ENCODE measurements at places on chromosomes 2 and 18.

- DNase-seq = no peak
Observed at GRCh38 chr2:30287190-30287840, 56.0 kb downstream of the LBH start.

- DNase-seq = peak; percentile 74
Observed at GRCh38 chr18:37701967-37702366, 136.4 kb upstream of the CELF4 start.

DNA sequence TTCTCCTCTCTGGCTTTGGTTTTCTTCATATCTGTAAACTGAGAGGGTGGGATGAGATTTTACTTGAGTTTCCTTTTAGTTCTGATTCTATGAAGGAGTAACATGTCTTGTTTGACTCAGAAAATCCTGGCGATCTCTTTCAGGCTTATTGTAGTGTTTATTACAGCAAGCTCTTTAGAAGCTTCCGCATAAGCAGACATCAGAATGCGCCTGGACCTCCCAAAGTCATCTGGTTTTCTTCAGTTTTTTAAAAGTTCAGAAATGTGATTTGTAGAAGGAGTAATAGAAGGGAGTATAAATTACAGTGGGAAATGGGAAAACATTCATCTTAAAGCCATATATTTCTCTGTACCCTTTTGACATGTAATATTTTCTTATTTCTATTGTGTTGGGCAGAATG lies 68.4 kb downstream of the EML6 start:
- DNase-seq = no peak

- no peak for DNase-seq
Observed at GRCh38 chr2:96655526-96655925, 13.0 kb downstream of the FER1L5 start.

DNA sequence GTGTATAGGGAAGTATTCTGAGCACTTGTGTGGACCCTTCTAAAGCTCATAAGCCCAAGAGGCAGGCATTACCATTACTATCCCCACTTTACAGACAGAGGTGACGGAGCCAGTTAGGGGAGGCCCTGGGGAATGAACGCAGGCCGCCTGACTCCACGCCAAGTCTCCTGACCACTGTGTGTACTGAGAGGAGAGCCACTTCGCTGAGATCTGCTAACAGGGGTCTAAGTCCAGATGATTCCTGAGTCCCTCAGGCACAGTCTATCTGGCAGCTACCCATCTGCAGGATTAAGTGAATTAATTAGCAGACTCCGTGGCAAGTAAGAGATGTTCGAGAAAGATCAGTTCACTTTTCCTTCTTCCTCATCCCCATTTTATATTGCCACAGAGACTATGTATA lies 13.7 kb downstream of the CYB5A start:
- DNase-seq = no peak

DNA sequence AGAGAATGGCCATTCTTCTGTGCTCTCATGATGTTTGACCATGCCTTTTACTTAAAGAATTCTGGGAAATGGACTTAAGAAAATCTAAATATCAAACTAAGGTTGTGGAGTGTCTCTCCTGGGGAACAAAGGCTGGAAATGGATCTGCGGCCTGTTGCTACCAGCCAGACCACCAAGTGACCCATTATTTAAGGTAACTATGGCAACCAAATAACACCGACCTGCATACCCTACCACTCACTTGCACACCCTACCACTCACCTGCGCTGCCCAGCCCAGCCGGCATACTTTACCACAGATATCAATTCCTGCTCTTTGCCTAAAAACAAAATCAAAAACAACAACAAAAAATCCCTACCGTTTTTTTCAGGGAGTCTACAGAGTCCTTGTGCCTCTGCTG lies 203.2 kb downstream of the NBAS start:
- no peak for DNase-seq

DNA sequence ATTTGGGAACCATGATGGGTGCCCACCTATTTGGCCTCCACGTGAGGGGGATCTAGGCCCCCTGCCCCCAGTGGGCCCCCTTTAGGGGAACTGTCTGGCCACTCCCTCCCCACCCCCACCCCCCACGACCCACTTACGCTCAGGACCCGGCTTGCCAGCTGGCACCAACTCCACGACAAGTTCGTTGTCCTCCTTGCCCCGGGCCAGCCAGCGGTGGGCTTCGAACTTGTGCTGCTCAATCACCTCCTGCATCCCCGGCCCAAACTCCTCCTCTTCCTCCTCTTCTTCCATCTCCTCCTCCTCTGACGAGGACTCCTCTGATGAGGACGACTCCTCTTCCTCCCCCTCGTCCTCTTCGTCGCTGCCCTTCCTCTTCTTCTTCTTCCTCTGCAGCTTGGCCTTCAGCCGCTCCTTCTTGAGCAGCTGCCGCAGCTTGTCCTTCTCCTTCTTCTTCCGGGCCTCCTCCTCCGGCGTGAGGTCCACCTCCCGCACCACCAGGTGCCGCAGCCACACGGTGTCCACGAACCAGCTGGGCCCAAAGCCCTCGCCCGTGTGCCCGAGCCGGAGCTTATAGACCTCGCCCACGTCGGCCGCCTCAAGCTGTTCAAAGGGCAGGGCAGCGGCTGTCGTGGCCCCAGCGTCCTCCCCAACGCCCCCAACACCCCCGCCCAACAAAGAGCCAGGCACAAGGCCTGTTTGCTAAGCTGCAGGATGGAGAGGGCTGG lies 96.9 kb downstream of the LOXHD1 start:
- DNase-seq = no peak

- DNase-seq = no peak
Observed at GRCh38 chr18:69109686-69110085, 291.0 kb upstream of the DOK6 start.

GRCh38 chr2:33372940-33373553 lies 103.4 kb upstream of the RASGRP3 start:
- peak; percentile 65 for DNase-seq

DNA sequence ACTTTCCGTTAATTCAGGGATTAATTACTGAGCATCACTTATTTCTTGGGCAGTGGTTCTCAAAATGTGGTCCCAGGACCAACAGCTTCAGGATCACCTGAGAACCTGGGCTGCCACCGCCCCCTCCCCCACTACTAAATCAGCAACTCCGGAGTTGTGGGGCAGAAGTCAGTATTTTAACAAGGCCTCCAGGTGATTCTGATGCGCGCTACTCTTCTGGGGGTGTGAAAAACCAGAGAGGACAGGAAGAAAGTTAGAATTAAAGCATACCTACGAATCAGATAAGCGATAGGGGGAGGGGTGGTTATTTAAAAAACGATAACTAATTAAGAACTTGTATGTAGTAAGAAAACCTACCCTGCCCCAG lies 319 bp downstream of the ZSCAN30 start:
- DNase-seq = no peak

- no peak for DNase-seq
Observed at GRCh38 chr2:218607436-218608115, at the start of gene PLCD4. Gene PLCD4, plus strand, starts transcription at chr2:218607899. Its CDS starts 7,841 bp downstream, at chr2:218615740.

- DNase-seq = no peak
Observed at GRCh38 chr2:227095346-227095745, 68.7 kb downstream of the COL4A4 start.

GRCh38 chr2:140701726-140702125 lies 1429.1 kb downstream of the LRP1B start:
- DNase-seq = no peak

DNA sequence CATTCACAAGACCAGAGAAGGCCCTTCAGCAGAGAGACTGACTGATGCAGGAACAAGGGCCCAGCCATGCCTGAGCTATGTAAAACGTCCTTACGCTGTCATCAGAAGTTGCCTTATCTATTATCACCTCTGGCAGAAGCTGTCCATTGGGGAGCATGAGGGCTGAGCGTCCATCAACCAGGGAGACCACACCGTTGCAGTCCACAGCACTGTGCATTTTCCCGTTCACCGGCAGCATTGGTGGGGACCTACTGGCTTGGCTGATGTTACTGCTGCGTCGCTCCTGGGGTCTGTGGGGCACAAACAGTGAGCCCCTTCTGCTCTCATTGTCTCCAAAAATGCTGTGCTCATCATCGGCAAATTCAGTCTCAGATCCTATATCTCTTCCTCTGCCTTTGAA lies 91.4 kb downstream of the SCN9A start:
- DNase-seq = no peak

DNA sequence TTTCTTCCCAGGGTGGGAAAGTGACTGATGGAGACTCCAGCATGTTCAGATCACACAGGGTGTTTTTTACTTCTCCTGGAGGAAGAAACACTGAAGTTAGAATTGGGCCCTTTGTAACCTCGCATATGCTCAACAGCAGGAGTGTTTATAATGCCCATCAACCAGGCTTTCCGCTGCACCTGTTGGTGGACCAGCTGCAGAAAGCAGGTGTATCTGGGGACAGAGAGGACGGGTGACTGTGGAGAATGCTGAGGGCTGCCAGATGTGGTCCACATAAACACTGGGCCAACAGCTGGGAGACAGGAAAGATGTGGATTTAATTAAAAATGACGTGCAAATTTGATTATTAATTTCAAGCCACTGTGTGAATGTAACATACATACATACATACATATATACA lies 335.5 kb upstream of the SPRED2 start:
- no peak for DNase-seq

GRCh38 chr2:1606421-1607235 lies 137.7 kb downstream of the PXDN start:
- no peak for DNase-seq

- no peak for DNase-seq
Observed at GRCh38 chr18:34801774-34802173, 91.7 kb downstream of the DTNA start.

GRCh38 chr2:51711766-51712165 lies 679.8 kb upstream of the NRXN1 start:
- no peak for DNase-seq

GRCh38 chr2:105121434-105121833 lies 83.6 kb downstream of the MRPS9 start:
- peak; percentile 77 for DNase-seq

GRCh38 chr2:100059638-100060037 lies 82.8 kb downstream of the AFF3 start:
- no peak for DNase-seq

- no peak for DNase-seq
Observed at GRCh38 chr2:200081236-200081635, 125.9 kb downstream of the MAIP1 start.

All from hematopoietic multipotent progenitor cell treated with erythropoietin and hydrocortisone succinate and interleukin-3 and kit ligand, for 4 days (in vitro differentiated cells).